Motor neuron (in vitro differentiated cells): ENCODE measurements at places on chromosomes 2 and 18. TPM values are rescaled to one million over a fixed set of nuclear protein-coding genes. Genes with fewer than 3 reads are reported as not detected.

Gene DUSP19
- total RNA-seq = 2.8 and 3.8 TPM in 2 replicates

Gene POMC
- not detected in 2 replicates for total RNA-seq

Gene NYAP2
- 1.6 and 2.0 TPM in 2 replicates for total RNA-seq

Gene LAMA1
- total RNA-seq = 22.0 and 26.0 TPM in 2 replicates

Gene MFSD6
- total RNA-seq = 21.7 TPM in 2 replicates

Gene RAD51AP2
- not detected in 2 replicates for total RNA-seq

Gene SOX11
- total RNA-seq = 221 and 225 TPM in 2 replicates

Gene MARCHF4
- total RNA-seq = 3.1 and 3.5 TPM in 2 replicates

Gene SLC30A3
- 0.63 and 1.0 TPM in 2 replicates for total RNA-seq

Gene CCT4
- total RNA-seq = 157 and 161 TPM in 2 replicates

Gene DSG1
- not detected in 2 replicates for total RNA-seq

Gene CPLX4
- total RNA-seq = 0.10 and 0.23 TPM in 2 replicates

Gene LYPD6
- total RNA-seq = 2.1 and 2.3 TPM in 2 replicates

Gene C1GALT1C1L
- total RNA-seq = 1.2 and 2.1 TPM in 2 replicates

Gene ZSWIM2
- total RNA-seq = 0.14 TPM in 1 of 2 replicates, not detected in the other

Gene ALMS1
- total RNA-seq = 28.7 and 28.9 TPM in 2 replicates

Gene CFC1
- 1.8 and 3.3 TPM in 2 replicates for total RNA-seq

Gene SLC11A1
- total RNA-seq = 1.0 and 1.3 TPM in 2 replicates

Gene DES
- total RNA-seq = 1.0 and 1.3 TPM in 2 replicates

Gene SLC14A1
- 1.5 and 3.4 TPM in 2 replicates for total RNA-seq

Gene ZNF513
- 19.5 and 19.6 TPM in 2 replicates for total RNA-seq

Gene MRO
- 0.16 and 0.25 TPM in 2 replicates for total RNA-seq

Gene MYOM1
- 0.82 and 1.3 TPM in 2 replicates for total RNA-seq

Gene FOXI3
- 0.13 TPM in 1 of 2 replicates, not detected in the other for total RNA-seq

Gene DSG4
- total RNA-seq = not detected in 2 replicates

Gene CBLN2
- 8.6 and 9.7 TPM in 2 replicates for total RNA-seq

Gene FRZB
- total RNA-seq = 1.7 and 2.2 TPM in 2 replicates

Gene CLEC4F
- 1.00 and 1.7 TPM in 2 replicates for total RNA-seq

Gene TNFAIP6
- total RNA-seq = not detected in 2 replicates

Gene SPR
- total RNA-seq = 27.4 and 31.0 TPM in 2 replicates

Gene R3HDM1
- 19.0 and 26.0 TPM in 2 replicates for total RNA-seq

Gene POTEJ
- total RNA-seq = 0.20 TPM in 1 of 2 replicates, not detected in the other

Gene ITPRID2
- total RNA-seq = 26.8 and 30.9 TPM in 2 replicates

Gene SERPINB3
- not detected in 2 replicates for total RNA-seq

Gene PSTPIP2
- total RNA-seq = 3.6 and 5.7 TPM in 2 replicates

Gene ARL6IP6
- total RNA-seq = 34.7 and 36.6 TPM in 2 replicates

Gene LIMS3
- total RNA-seq = not detected in 2 replicates

Gene ANKRD29
- total RNA-seq = 2.2 and 4.0 TPM in 2 replicates

Gene PRSS56
- total RNA-seq = 0.08 TPM in 1 of 2 replicates, not detected in the other

Gene ZNF385B
- total RNA-seq = 0.38 and 0.49 TPM in 2 replicates

Gene ERLEC1
- total RNA-seq = 28.6 and 30.4 TPM in 2 replicates

Gene DSG3
- total RNA-seq = 0.15 and 0.29 TPM in 2 replicates
